ENCODE measurements at places on chromosomes 5 and 9.

GRCh38 chr5:10352430-10353240 is 860 bp upstream of the MARCHF6 start:
- DNase-seq, result peak; percentile 28

DNA sequence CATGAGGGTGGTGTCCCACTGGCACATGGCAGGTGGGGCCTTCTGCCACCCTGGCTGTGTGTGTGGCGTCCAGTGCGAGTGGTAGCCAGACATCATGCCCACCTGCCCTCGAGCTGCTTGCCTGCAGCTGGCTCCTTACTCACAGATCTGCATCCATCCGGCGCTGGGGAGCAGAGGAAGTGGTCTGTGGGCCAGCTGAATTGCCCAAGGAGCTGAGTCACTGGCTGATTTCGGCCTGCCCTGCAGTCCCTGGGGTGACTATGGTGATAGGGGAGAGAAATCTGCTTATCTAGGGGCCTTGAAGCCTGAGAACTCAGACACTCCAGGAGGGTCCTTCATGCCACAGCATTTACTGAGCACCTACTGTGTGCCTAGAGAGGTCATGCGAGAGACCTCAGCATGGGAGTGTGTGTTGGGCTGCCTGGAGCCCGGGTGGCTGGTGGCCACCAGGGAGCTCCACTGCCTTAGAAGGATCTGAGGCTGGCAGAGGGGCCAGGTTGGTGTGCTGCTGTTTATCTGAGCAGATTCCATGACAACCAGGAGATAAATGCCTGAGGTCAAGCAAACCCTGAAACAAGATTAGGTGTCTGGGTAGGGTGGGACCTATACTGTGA is 57.1 kb downstream of the SLC22A5 start:
- DNase-seq, result peak; percentile 38

GRCh38 chr5:167105941-167106340 is 1185.5 kb upstream of the WWC1 start:
- no peak for DNase-seq

GRCh38 chr5:33237471-33237870 is 203.3 kb upstream of the TARS1 start:
- DNase-seq, result no peak

DNA sequence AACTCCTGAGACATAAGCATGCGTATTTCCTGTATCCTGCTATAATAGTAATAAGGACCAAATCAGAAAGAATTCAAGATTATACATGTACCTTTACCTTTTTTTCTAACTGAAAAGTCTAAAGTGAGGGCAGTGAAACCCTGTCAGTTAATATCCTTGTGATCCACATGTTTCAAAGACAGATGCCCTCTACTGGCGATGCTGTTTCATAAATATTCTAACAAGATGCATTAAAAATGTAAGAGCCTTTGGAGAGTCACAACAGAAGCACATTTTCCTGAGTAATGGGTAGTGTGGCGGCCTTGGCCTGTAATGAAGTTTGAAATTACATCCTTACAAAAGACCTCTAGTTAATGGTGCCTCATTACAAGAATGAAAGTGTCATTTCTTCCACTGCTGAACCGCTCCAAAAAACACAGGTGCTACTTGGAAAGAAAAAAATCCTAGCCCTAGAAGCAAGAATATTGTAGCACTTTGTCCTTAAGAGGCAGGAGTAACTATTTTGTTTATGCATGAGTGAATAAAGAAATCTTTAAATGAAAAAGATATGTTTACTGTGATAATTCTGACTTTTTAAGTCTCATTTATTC is 232.6 kb downstream of the EPB41L4A start:
- DNase-seq, result no peak

- no peak for DNase-seq
These were observed 3.8 kb downstream of the SMARCA2 start for GRCh38 chr9:2018764-2019558.

DNA sequence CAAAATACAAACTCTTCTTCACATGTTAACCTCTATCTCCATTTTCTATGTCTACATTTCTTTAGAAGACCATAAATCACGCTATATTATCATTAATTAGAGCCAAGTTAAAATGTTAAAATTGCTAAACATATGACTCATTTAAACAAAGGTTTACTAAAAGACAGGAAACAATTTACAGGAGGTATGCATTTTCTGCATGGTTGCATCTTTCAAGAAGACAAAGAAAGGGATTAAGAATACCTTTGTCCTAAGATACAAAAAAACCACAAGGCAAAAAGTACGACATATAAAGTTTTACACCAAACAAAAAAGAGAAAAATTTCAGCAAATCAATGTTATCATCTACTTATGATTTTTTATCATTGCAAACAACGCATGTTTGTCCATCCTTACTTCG is 324.4 kb downstream of the PDE4D start:
- no peak for DNase-seq

DNA sequence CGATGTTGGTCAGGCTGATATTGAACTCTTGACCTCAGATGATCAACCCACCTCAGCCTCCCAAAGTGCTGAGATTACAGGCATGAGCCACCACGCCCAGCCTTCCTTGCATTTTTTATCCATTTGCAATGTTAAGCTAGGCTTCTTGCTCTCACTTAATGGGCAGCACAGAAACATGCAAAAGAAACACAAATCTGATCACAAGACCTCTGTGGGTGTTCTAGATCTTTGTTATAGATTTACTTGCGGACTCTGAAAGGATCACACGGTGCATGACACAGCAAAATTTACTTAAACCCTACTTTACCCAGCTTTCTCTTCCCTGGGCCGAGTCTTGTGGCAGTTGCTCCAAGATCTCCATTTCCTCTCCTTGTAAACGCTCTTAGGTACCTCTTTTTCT is 71.3 kb downstream of the PSAT1 start:
- DNase-seq, result no peak

DNA sequence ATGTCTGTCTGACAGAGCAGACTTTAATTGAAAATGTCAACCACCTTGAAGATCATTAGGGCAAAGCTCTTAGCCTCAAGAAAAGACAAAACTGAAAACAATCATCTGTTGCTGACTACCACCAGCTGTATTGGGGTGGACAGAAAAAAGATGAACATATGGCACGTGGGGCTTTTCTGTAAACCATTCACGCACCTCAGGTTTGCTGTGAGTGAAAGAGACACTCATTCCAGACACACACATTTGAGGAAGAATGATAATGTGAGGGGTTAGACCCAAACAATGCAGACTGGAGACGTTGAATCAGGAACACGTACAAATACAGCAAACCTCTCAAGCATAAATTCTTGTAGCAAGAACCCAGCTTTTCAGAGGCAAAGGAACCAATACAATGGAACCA is 158.7 kb downstream of the EBF1 start:
- DNase-seq, result no peak
